ENCODE measurements at places on chromosomes 4 and X.

- no peak for DNase-seq
Observed at GRCh38 chr4:63036159-63036866, 1372.9 kb downstream of the TECRL start.

DNA sequence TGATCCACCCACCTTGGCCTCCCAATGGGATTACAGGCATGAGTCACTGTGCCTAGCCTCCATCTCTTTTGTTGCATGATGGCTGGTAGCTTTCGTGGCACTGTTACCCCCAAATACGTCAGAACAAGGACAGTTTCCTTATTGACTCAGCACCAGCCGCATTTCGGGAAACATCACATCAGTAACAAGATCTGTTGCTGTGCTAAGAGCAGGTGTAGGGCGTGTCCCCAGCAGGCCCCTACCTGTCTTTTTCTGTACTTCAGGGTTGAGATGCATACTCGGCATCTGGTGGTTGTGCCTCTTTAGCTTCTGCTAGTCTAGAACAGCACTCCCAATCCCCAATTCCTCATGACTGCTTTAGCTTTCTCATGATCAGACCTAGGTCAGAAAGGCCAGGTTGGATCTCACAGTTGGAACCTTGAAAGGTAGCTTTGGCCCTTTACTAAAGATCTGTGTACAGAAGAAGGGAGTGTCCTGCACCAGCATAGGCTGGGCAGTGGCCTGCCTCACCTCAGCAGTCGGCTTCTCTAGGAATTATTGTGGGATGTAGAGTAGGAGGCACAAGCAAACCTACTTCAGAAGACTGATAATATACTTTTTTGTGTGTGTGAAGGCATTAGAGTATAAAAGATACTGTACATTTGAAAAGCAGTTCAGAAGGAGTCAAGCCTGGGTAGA lies 36.8 kb downstream of the NSD2 start:
- no peak for DNase-seq

DNA sequence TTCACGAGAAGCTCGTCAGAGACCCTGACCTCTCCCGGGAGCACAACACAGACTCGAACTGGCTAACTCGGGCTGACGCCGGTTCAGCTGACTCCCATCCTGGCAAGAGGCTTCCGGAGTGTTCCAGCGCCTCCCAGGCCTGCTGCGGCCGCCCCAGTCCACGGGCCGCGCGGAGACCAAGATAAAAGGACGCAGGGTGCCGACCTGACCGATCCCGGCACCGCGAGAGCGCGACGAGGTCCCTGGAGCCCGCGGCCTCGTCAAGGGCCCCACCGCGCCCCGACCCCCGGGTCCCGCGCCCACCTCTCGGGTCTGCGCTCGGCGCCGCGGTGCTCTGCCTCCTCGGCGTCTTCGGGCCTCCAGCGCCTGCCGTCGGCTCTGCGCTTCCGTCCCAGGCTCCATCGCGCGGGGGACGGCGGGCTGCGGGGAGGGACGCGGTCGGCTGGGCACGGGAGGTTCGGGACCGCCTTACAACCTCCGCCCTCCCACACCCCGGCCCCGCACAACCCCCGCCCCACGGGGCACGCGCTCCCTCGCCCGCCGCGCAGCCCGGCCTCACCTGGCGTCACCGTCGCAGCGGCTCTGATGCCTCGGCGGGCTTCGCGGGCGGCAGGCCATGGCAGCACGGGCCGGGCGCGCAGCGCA lies 426 bp downstream of the SLBP start:
- DNase-seq = no peak

GRCh38 chrX:108439426-108439942 lies at the start of gene COL4A5:
COL4A5 (plus strand) TSS chrX:108439838; CDS start chrX:108440126, 288 bp downstream.
- peak; percentile 2 for DNase-seq

DNA sequence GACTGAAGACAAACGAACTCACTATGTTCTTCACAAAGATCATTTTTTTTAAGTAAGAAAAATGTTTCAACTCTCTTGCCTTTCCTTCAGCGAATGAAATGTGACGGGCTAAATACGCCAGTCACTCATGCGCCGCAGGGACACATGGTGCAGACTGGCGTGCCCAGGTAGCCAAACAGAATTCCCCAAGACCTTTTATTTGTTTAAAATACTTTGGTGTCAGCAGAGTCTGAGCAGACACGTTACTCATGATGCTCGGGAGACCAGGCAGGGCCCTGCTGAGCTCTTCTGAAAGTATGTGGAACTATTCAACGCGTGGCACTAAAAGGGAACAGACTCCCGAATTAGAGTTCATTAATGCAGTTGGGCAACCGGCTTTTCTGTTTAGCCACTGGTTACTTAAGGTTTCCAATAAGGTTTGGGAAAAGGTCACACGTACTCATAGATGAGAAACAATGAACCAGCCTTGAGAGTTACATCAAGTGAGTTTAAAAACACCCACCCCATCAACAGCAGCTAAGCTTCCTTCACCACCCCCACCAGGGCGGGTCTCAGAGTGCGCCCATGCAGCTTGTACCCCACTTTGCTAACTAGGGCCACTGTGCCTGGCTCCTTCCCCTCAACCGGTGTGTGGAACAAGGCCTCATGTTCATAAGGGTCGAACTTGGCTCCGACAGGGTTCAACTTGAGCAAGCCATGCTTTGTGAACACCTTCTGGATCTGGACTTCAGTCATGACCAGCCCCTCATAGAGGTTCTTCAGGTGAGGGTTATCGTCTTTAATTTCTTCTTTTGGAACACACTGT lies 7.3 kb downstream of the GRPEL1 start:
- no peak for DNase-seq

DNA sequence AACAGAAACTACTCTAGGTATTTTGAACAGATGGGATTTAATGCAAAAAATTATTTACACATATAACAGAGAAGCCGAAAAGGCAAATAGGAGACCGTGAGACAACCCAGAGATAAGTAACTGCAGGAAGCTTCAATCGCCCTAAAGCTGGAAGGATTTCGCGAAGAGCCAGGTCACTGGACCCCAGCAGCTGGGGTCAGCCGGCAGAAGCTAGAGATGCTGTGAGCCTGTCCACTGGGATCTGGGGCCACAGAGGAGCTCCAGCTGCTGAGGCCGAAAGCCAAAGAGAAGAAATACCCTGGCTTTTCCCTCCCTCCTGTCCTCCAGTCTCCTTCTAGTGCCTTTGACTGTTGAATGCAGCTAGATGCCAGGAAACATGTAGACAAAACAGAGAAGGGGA lies 192.8 kb upstream of the BCOR start:
- no peak for DNase-seq

DNA sequence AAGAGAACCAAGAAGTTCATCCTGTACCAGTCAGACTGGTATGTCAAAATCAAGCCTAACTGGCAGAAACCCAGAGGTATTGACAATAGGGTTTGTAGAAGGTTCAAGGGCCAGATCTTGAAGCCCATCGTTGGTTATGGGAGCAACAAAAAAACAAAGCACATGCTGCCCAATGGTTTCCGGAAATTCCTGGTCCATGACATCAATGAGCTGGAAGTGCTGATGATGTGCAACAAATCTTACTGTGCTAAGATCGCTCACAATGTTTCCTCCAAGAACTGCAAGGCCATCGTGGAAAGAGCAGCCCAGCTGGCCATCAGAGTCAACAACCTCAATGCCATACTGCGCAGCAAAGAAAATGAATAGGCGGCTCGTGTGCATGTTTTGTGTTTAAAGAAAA lies 172.7 kb upstream of the MED14 start:
- no peak for DNase-seq

DNA sequence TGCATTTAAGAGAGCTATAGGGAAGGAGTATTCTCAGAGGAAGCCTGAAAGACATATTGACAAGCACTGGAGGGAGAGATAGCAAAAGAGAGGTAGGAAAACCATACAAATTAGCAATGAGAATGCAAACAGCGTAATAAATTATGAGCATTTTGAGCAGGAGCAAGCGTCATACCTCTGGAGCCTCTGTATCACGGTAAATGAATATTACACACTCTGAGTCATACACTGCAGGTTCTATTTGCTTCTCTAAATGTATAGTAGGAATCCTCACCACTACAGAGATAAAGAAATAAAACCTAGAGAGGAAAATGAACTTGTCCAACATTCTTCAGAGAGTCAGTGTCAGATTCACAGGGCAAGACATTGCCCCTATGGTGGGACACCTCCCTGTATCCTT lies 46.4 kb upstream of the GABRE start:
- DNase-seq = no peak

- no peak for DNase-seq
Observed at GRCh38 chr4:83012200-83012686, 1.6 kb upstream of the LIN54 start.

- no peak for DNase-seq
Observed at GRCh38 chr4:155570661-155571060, 96.0 kb upstream of the GUCY1A1 start.

GRCh38 chr4:142565771-142566170 lies 280.3 kb downstream of the INPP4B start:
- no peak for DNase-seq

DNA sequence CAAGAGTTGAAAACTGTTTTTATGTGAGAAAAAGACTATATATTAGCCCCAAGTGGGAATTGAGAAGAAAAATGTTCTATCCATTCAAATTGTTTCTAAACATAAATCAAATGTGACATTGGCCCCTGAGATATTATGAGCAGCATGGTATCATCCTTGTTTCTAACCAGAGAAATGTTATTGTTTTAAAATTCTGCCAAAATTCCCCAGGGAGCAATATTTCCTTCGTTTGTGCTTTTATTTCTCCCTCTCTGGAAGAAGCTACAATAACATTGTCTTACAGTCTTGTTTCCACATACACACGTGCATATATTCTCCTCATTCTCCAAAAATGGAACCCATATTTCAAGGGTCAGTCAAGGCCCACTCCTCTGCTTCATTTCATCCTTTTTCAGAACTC lies 46.7 kb downstream of the MAGEB17 start:
- no peak for DNase-seq

DNA sequence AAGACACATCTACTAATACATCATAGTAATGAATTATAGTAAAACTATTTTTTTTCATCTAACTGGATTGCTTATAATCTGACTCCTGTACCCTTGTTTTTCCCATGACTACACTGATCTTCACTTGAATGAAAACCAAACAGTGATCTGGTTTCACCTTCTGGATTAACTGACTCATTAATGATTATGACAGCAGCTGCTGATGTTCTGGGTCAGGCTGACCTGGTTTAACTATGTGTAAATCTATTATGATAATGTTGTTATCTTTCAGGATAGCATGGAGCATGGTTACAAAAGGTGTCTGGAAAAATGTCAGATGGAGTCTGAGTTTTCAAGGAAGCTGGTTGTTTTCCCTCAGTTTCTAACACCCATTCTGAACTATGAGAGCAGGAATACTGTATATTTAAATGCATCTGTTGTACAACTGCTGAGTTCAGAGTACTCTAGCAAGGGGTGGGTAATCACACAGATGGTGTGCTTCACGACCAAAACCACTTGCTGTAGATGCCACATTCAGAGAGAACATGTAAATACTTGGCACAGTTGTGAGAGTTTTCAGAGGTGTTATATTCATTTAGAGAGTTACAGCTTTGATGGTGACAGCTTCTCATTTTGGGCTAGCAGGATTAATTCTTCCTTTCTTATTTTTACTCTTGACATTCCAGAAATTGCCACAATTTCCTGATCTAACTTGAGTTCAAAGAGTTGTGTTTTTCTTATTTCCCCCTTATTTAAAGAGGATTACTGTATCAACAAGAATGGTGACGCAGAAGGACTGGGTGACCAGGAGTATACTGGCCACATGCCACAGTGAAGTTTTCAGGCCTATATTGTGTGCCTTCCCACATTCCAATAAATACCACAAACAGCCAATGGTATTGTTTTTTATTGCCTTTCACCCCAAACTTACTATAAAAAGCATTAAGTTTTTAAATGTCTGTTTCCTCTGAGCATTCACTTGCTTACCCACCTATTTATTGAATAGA lies 249.7 kb upstream of the TET2 start:
- DNase-seq = no peak

- no peak for DNase-seq
Observed at GRCh38 chrX:134933248-134933647, 57.5 kb upstream of the SMIM10 start.

- DNase-seq = no peak
Observed at GRCh38 chrX:133380711-133381619, 34.3 kb downstream of the GPC4 start.

DNA sequence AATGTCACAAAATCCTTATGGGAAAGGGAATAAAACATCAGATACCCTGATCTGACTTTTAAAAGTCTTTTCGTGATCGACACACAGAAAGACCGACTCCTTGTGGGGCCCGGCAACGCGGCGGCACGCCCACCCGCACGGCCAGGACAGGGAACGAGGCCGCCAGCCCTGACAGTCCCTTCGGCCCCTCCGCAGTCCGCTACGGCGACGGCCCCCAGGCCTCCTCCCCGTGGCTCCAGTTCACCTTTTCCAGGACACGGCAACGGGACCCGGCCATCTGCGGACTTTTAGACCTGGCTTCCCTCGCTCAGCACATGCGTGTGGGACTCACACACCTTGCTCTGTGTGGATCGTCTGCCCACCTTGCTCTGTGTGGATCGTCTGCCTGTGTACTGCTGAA lies 33.6 kb upstream of the GTPBP6 start:
- DNase-seq = no peak

DNA sequence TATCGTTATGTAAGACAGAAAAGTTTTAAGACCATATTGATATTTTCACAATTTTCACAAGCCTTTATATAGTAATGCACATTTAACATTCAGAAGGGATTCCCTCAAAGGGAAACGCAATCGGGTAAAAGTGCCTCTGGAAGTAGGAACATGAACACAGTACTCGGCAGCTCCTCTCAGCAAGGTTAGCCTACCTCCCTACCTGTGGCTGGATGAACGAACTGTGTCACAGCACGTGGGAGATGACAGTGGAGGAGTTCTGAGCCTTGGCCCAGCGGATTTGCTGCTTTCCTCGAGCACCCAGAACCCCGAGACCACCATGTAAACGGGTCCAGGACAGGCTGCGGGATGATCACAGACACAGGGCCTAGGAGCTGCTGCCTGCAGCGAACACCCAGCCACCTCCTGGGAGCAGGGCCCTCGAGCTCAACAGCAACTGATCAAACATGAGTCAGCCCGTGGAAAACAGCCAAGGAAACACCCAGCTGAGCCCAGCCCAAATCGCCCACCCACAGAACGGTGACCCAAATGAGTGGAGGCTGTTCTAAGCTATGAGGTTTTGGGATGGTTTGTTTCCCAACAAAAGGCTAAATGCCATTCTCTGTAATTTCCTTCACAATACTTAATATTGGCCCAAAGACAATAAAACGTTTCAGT lies 30.4 kb downstream of the FAT1 start:
- no peak for DNase-seq

DNA sequence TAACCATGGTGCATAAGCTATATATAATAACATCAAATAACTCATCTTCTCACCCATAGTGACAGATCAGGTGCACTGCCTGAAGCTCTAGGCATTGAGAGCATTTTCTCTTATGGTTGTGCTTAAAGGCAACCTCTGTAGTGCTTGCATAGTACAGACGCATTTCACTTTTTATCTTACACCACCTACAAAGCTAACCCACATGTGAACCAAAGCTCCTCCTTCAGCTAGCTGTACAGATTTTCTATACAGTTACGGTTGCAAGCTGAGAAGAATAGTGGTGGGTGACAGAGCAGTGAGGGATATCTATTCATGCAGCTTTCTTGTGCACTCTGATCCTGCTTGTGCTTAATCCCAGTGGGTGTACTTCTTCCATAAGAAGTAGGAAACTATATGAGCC lies 1525.2 kb downstream of the STIM2 start:
- no peak for DNase-seq
